ENCODE measurements at places on chromosomes 7 and 10.

- no peak for DNase-seq
These were observed 104.6 kb downstream of the MBL2 start for GRCh38 chr10:52668024-52668423.

DNA sequence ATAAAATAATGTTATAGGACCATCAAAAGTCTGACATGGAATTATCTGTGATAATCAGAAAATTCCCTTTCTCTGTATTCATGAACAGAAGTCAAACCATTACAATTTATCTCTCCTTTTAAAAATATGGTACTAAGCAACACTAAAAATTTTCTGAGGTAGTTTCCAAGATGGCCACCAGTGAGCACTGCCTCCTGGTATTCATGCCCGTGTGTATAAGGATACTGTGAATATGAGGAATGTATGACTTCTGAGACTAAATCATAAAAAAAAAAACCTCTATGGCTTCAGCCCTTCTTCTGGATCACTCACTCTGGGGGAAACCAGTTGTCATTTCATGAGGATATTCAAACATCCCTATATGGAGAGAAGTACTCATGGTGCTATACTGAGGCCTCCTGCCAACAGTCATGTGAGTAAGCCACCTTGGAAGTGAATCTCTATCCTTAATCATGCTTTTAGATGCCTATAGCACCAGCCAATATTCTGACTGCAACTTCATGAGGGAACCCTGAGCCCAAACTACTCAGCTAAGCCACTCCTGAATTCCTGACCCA is 41.1 kb downstream of the SIRT1 start:
- DNase-seq: no peak

DNA sequence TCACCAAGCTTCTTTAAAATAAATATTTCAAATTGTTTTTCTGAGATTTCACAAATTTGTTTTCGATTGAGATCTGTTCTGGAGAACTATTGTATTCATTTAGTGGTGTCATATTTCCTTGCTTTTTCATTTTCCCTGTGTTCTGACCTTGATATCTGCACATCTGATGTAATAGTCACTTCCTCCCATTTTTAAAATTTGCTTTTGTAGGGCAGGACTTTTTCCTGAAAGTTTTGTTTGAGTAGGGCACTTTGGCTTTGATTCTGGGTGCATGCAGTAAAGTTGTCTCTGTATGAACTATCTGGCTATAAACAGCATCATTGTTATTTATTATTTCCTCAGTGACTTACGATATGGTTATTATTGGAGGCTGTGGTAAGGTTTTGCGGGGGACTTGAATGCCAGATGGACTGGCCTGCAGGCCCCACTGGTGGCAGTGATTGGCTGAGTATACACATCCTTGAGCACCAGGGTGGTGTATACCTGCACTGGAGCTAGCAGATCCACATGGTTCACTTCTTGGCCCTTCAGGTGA is 83.6 kb downstream of the CSTF2T start:
- no peak for DNase-seq

DNA sequence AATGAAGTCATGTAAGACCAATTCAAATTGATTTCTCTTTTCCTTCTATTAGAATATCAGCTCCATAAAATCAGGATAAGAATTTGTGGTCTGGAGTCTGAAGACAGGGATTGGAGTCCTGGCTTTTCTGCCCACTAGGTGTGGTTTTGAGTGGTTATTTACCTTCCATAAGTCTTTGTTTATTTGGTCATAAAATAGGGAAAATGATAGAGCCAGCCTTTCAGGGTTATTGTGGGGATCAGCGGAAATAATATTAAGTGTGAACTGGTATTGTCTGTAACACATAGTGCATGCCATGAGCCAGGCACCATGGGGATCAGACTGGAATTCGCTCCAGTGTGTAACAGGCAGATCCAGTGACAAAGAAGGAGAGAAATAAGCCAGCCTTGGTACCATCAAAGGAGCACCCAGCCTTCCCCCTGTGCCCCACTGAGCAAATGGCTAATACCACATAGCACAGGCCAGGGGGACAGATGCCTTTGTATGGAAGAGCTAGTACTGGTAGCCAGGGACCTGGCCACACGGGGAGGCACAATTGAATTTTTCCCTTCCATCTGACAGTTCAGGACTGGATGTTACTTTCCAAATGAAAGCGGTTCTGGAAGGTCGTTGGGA is 509.7 kb upstream of the PODXL start:
- DNase-seq: no peak

GRCh38 chr10:91415816-91416215 is 5.7 kb downstream of the HECTD2 start:
- no peak for DNase-seq

DNA sequence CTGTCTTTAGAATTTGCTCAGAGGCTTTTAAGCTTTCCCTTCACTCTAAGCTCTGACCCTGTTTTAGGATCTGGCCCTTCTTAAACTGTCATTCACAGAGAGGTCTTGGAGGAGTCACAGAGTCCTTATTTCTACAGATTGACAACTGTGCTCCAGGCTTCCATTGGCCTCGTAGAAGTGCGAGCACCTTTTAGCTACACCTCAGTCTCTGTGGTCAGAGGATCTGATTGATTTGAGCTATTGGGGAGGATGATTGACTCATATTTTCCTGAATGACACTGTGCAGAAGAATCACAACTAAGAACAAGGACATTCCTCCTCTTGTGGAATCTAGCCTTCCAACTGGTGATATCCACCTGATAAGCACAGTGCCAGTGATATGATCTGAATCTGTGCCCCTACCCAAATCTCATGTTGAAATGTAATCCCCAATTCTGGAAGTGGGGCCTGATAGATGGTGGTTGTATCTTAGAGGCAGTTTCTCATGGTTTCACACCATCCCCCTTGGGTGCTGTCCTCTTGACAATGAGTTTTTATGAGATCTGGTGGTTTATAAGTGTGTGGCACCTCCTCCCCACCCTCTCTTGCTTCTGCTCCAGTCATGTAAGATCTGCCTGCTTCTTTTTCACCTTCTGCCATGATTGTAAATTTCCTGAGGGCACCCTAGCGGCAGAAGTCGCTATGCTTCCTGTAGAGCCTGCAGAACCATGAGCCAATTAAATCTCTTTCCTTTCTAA is 3.2 kb downstream of the CYP3A7 start:
- DNase-seq: no peak

- DNase-seq: no peak
These were observed 181.6 kb downstream of the NPSR1 start for GRCh38 chr7:34839645-34840044.

DNA sequence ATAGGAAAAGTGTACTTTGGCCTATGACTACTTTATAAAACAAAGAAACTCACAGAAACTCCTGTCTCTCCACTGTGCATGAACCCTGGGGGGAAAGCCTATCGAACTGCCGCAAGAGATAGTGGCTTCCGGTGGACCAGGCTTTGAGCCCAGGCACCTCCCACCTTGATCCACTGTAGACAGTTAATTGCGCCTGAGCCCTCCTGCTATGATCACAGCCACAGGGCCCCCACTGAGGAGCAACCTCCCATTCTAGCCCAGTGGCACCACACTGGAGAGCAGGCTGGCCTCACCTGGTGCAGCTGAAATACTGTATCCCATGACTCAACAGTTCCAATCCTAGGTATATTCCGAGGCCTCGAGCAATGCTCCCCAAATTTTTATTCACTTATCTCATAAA is 98.8 kb downstream of the COBL start:
- DNase-seq: no peak

DNA sequence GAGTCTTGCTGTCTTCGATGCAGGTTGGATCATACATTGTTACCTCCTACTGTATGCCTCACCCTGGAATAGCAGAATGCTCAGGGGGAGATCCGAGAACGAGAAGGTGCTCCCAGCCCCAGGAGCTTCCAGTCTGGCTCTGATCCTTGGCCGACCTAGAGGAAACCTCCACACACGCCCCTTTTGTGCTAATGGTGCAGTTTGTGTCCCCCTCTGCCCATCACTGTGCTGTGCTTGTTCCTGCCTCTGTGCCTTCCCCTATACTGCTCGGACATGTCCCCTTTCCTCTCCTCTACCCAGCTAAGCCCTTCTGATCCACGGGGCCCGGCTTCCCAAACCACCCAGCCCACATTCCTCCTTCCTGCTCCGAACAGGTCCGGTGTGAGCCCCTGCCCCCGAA is 32.5 kb downstream of the ZNF775 start:
- DNase-seq: no peak

- no peak for DNase-seq
These were observed 167.0 kb downstream of the SNX13 start for GRCh38 chr7:17773289-17773626.

DNA sequence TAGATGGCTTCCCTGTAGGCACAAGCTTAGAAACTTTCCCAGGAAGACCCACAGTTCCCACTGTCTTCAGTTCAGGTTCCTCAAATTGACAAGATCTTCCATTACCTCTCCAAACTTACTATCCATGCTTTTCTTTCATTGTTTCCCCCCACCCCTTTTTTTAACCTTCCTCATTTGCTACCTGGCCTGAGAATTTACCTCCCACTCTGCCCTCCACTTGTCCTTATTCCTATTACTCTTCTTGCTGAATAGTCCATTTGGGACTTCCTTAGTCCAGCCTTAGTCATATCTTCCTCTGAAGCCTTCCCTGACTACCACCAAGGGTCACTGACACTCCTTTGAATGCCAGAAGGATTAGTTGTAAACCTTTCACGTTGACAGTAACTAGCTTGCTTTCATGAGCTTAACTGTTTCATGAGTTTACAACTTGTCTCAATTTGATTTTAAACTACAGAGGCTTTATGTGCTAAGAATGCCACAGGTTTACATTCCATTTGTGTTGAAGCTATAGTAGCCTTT is 1.2 kb upstream of the CALU start:
- DNase-seq: no peak

- no peak for DNase-seq
These were observed 496.6 kb downstream of the INHBA start for GRCh38 chr7:41206267-41206666.

- DNase-seq: no peak
These were observed 206.7 kb upstream of the PLXNA4 start for GRCh38 chr7:132782777-132783640.

DNA sequence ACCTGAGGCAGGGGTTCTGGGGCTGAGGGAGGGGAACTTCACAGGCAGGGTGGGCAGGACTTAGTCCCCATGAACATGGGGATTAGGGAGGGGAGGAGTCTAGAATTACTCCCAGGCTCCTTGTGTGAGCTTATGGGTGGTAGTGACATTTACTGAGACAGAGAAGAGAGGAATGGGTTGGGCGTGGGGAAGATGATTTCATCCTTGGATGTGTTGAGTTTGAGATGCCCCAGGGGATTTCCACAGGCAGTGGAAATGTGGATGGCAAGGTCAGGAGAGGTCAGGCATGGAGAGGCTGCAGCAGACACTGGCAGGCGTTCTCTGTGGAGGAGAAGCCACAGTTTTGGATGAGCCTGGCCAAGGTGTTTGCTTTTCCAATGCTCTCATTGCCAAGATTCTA is 26.4 kb upstream of the GSDME start:
- DNase-seq: no peak

DNA sequence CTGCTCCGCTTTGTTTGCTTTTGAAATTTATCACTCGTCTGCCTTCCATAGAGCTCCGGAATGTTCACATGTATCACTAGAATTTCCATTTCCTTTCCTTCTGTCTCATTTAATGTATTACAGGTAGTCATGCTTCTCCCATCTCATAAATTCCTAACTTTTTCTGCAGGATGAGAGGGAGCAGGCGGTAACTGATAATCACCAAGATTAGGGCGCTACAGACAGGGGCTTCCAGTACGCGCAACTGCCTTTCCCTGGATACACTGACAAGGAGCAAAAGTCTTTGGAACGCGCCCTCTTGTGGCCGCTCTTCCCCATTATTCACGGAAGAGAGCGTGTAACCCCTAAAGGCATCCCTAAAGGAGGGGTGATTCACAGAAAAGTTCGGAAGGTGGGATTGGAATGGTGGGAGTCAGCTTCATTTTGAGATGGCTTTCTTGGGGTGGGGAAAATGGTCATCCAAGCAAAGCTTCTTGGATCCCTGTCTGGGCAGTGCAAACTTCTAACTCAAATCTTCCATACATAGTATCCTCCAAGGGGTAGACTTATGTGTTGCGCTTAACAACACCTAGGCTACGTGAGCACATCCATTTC is 6.5 kb downstream of the INHBA start:
- no peak for DNase-seq

DNA sequence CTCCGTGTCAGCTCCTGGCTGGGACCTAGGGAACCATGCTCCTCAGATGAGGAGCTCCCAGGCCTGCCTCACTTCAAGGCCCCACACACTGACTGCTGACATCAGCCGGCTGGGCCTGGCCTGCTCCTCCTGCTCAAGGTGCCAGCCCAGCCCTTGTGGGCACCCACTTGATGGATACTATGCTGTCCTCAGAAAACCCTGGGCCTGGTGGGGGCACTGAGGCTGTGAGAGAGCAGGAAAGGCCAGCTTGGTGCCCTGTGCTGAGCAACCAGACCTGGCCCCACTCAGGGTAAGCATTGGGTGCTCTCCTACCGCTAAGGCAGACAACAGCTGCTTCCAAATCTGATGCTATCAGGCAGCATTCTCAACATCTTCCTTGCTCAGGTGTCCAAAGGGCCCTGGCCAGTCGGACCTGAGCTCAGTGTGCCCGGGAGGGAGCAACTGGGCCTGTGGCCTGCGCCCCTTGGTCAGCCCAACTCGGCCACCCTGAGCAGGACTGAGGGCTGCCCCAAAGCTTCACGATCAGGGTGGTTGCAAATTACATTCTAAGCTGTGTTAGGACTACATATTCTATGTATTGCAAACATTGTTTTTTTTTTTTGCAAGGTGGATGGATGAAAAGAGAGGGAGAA is 21.9 kb upstream of the ANTXRL start:
- no peak for DNase-seq

DNA sequence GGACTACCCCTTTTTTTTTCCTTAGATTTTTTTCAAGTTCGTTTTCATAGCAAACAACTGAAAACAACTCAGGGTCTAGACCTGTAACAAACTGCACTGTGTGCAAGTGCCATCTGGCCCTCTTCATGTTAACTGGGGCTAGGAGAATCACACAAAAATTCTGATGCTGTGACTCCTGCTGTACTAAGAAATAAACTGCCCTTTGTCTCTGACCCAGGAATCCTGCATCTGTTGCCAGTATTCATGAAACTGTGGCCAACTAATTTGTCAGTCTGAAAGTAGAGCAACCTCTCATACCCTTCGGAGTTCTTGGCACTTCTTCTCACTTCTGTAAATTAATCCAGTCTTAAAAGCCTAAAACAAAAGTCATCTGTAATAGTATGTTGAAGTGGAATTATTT is 218.4 kb upstream of the PCDH15 start:
- DNase-seq: no peak

DNA sequence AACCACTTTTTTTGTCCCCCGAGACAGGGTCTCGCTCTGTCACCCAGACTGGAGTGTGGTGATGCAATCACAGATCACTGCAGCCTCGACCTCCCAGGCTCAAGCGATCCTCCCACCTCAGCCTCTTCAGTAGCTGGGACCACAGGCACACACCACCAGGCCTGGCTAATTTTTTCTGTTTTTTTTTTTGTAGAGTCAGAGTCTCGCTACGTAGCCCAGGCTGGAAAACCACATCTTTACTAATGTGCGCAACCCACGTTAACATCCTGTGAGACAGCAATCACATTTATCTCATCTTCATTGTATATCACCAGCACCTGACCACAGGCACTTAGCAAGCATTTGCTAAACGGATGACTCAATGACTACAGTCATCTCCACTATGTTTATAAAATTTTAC is 77.8 kb upstream of the ATP6V0A4 start:
- DNase-seq: no peak

GRCh38 chr7:16951483-16952080 is 69.8 kb upstream of the AGR3 start:
- DNase-seq: no peak

Measured in stimulated activated CD8-positive, alpha-beta memory T cell treated with anti-CD3 and anti-CD28 coated beads, Interleukin-4, amount 100 ng/mL, for 1 hour (primary cell).